Glomerular endothelial cell (primary cell): ENCODE measurements at places on chromosomes 6 and 20. TPM values are rescaled to one million over a fixed set of nuclear protein-coding genes. Genes with fewer than 3 reads are reported as not detected.
A peak's percentile ranks its signal among the peaks of the same experiment; 100 is the strongest.

DNA sequence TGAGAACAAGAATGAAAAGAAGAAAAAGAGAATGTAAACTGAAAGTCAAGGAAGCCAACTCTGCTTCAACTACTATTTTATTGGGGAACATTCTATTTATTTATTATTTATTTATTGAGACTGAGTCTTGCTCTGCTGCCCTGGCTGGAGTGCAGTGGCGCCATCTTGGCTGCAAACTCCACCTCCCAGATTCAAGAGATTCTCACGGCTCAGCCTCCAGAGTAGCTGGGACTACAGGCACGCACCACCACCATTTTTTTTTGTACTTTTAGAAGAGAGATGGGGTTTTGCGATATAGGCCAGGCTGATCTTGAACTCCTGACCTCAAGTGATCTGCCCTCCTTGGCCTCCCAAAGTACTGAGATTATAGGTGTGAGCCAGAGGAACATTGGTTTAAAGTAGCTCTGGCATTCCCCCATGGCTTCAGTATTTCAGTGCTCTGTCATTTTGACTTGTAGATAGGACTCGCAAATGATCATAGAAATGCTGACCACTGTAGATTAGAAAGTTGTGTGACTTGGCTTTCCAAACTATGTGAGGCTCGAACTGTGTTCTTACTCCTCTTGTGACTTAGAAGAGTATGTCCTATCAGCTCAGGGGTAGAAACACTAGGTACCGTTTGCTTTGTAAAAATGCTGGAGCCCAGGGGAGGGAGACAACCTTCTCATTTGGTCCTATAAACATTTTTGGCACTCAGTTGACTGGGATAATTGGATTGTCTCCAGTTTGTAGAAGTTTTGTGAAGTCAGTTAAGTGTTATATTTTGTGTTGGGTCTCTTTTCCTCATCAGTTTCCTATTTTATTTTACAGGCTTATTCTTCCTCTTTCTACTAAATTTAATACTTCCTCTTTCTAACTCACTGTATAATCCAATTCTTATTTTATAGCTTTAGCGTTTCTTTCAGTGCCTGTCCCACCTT lies 544.9 kb upstream of the CITED2 start:
- no peak for DNase-seq

DNA sequence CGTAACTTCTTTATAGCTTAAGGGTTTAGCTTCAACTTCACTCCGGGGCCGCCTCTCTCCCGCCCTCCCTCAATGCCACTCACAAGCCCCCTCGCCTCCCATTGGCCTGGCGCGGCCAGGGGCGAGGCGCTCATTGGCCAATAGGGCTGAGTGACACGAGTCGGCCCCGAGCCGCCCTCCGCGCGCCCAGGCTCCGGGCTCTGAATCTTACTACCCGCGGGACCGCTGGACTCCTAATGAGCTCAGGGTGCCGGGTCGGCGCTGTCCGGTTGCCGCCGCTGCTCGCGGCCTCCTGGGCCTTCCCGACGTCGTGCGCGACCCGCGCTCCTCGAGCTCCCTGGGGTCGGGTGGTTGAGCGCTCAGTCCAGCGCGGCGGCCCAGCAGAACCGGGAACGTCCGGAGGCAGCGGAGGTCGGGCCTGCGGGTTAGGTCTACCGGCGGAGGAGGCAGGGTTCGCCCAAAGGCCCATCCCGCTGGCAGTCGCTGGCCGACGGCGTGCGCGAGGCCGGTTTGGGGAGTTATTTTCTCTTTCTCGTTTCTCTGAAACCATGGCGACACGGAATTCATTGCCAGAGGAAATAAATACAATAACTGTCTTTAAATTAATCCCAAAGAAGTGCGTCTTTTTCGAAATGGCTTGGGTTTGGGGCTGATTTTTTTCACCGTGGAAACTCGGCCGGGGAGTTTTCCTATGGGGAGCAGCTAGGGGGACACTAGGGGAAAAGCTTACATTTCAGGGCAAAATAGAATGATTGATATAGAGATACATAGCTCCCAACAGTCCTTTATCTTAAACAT lies at the start of gene SIM1:
Gene SIM1 (minus strand): TSS at position 19 of the 798 bp plus-strand sequence. CDS start 1,453 bp downstream, outside the sequence.
- no peak for DNase-seq

- no peak for DNase-seq
Observed at GRCh38 chr20:37347891-37348791, 2.2 kb downstream of the SRC start.

- DNase-seq, result no peak
Observed at GRCh38 chr20:60420676-60421229, 462.5 kb downstream of the CDH26 start.

DNA sequence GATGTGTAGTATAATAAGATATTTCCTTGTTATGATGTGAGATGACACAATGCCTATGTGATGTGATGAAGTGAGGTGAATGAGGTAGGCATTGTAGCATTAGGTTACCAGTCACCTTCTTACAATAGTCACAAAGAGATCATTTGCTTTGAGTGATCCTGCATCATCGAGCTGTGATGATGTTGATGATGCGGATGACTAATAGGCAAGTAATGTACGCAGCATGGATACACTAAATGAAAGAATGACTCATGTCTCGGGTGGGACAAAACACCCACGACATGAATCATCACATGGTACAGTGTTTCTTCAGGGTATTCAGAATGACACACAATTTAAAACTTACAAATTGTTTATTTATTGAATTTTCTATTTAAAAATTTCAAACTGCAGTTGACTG lies 806.3 kb upstream of the GJE1 start:
- peak; percentile 88 for DNase-seq

DNA sequence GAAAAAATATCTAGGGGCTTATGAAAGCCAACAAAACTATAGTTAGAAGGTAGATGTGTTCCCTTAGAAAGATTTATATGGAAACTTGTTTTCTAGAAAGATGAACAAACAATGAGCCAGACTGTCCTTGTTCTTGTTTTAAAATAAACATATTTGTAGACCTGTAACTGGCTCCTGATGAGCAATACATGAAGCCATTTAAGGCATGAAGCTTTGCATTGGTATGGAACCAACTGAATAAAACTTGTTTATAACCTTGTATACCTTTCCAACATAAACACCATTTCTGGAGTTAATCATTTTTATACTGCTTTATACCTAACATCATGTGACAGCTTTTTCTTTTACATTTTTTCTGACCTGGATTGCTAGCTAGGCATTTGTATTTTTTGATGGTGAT lies 247.8 kb downstream of the PRL start:
- DNase-seq, result no peak

DNA sequence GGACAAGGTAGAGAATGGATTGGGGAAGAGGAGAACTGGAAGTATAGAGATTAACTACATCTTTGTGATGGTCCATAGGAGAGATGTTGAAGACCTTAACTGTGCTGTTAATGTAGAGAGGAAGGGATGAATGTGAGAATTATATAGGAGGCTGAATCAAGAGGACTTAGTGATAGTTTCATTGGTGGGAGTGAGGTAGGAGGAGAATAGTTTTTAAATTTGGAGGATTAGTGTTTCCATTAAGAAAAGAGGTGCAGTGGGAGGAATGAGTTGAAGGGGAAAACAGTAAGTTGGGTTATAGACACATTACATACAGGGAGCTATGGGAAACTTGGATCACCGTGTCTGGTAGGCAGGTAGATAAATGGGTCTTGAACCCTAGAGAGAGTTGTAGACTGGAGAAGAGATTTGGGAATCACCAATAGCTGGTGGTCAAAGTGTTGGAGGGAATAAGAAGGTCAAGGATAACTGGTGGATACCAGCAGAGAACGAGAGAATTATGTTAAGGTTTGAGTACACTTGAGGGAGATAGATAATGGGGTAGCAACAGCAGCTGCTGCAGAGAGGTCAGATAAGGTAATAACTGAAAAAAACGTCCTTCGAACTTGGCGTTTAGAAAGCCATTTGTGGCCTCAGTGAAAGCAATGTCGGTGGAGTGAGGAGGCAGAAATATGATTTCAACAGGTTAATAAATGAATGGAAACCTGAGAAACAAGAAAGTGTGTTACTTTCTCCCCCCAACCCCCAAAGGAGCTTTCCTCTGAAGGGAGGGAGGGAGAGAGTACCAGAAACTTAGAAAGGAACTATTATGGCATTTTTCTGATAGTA lies 3.1 kb downstream of the C6orf89 start:
- DNase-seq, result no peak

DNA sequence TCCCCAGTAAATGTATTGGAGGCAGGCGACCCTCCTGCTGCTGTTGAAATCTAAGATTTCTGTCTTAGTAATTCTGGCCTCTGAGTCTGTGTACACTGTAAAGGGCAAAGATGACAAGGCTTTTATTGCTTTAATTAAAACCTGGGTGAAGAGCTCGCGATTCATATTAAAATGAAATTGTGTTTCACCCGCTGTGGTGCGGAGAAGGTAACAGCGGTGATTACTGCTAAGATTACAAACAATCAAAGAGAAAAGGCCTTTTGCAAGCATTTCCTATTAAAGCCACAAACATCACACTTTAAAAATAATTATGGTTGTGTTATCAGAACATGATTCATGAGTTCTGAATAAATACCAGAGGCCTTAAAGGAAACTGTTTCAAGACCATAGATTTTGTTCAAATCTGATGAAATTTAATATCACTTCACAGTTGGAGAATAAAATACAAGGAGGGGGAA lies 69.3 kb downstream of the TOX2 start:
- DNase-seq, result no peak

GRCh38 chr6:6256886-6257285 lies 63.6 kb downstream of the F13A1 start:
- no peak for DNase-seq

- no peak for DNase-seq
Observed at GRCh38 chr6:118881440-118882313, 12.3 kb upstream of the ASF1A start.

- DNase-seq, result no peak
Observed at GRCh38 chr6:43014434-43014909, 423 bp downstream of the KLHDC3 start.

DNA sequence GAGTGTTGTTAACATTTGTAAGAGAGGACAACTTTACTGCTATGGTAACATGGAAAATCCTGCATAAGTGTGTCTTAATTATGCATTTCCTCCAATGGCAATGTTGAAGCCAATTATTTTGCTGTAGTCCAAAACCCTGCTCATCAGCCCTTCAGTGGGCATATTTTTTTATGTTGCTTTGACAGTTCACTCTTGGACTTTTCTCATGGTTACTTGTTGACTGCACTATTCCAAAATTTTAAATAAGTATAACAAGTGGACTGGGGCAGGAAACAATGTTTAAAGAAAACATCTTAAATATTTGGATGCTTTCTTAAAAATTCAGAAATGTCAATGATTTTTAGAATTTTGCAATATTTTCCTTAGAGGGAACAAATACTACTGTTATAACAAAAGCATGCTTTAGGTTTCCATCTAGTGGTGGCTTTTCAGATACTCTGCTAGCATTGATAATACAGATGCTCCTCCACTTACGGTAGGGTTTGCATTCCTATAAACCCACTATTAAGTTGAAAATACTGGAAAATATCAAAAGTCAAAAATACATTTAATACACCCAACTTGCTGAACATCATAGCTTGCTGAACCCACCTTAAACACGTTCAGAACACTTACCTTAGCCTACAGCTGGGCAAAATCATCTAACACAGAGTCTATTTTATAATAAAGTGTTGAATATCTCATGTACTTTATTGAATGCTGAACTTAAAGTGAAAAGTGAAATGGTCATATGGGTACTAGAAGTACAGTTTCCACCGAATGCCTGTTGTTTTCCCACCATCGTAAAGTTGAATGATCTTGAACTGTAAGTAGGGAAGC lies 86.4 kb downstream of the ADGRG6 start:
- DNase-seq, result no peak

Gene NELFE
- 101 and 117 TPM in 2 replicates for total RNA-seq

Gene LGSN
- total RNA-seq, result not detected in 2 replicates

Gene MCHR2
- not detected in 2 replicates for total RNA-seq

Gene HLA-DQB2
- not detected in 2 replicates for total RNA-seq

Gene ERVFRD-1
- total RNA-seq, result 2.5 TPM in 2 replicates

Gene HLA-DRB5
- total RNA-seq, result 0.70 TPM in 1 of 2 replicates, not detected in the other

Gene DPM1
- 40.7 and 60.4 TPM in 2 replicates for total RNA-seq

Gene RAB32
- total RNA-seq, result 76.8 and 148 TPM in 2 replicates

Gene DCDC2
- total RNA-seq, result 1.5 and 23.2 TPM in 2 replicates

Gene OLIG3
- total RNA-seq, result not detected in 2 replicates

Gene ZNF311
- total RNA-seq, result 0.05 and 0.70 TPM in 2 replicates

Gene SNX3
- 216 and 235 TPM in 2 replicates for total RNA-seq
